ENCODE measurements at places on chromosomes 11 and 22. TPM values are rescaled to one million over a fixed set of nuclear protein-coding genes. Genes with fewer than 3 reads are reported as not detected.

NUMA1 gene
- 150 TPM for total RNA-seq

SCUBE1 gene
- total RNA-seq = not detected

FAM76B gene
- total RNA-seq = 40.5 TPM

GPHA2 gene
- not detected for total RNA-seq

RPLP2 gene
- total RNA-seq = 2,148 TPM

PHRF1 gene
- 58.6 TPM for total RNA-seq

TMPRSS13 gene
- total RNA-seq = 1.5 TPM

CHADL gene
- total RNA-seq = 0.36 TPM

CRYBA4 gene
- not detected for total RNA-seq

CD3G gene
- total RNA-seq = 145 TPM

TEF gene
- total RNA-seq = 1.6 TPM

OR51B4 gene
- total RNA-seq = not detected

DNA sequence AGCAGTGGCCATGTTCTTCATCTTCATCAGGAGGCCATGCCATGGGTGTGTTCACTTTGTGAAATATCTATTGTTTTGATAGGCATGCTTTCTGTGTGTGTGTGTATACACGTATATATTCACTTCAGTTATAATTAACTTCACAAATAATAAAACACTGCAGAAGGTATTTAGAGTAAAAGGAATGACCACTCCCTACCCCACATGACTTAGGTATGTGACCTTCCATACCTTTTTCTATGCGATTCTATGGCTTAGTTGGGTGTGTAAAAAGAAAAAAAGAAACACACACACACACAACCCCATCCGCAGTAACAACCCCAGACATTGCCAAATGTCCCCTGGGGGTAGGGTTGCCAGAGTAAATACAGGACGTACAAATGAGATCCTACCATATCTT is 72.0 kb downstream of the CYTH4 start:
- DNase-seq = no peak

- no peak for DNase-seq
Observed at GRCh38 chr11:130578738-130579368, 130.4 kb downstream of the ADAMTS15 start.

DNA sequence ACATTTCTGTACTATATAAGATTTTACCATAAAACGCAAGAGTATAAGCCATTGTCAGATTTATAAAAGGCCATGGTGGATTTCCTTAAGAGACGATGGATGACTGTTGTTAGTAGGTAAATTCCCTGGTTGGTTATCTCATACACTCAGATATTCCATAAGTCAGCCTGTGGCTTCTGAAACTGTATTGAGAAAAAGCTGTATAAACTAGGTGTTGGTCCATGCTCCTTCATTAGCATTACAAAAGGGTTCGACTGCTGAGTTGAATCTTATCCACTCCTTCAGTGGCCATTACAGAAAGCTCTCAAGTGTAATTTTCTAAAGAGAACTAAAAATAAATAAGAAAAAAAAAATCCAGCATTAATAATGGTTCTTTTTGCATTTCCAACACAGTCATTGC is 5.3 kb downstream of the GRAP2 start:
- DNase-seq = no peak

DNA sequence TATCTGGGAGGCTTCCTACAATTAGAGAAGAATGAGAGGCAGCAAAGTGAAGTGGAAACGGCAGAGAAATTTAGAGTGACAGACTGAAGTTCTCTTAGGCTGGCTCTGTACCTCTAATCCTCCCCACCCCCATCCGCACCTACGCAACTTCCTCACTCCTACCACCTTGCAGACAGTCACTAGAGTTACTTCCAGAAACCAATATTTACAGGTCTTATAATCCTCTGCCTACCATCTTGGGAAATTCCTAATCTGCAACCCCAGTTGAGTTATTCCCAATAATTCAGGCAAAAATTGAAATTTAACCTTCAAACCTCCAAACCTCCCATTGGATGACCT is 71.7 kb downstream of the PAK1 start:
- no peak for DNase-seq

GRCh38 chr22:49807780-49808708 is 19.6 kb downstream of the BRD1 start:
- DNase-seq = peak; percentile 48

DNA sequence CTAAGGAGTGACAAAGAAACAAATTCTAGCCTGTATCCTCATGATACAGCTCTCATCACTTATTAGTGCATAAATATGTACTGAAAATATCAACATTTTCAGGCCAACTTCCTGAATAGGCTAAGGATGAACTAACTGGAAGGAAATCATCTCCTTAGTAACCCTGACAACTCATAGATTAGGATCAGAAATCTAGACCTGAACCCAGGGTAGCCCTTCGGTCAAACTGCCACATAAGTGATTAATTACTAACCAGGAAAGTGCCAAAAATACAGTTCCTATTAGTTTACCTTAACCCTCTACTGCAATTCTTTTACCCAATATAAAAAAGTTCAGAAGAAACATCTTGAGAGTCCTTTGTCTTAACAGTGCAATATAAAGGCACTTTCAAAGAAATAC is 40.0 kb downstream of the AMBRA1 start:
- no peak for DNase-seq

GRCh38 chr22:36768616-36769015 is 7.3 kb downstream of the IFT27 start:
- no peak for DNase-seq

DNA sequence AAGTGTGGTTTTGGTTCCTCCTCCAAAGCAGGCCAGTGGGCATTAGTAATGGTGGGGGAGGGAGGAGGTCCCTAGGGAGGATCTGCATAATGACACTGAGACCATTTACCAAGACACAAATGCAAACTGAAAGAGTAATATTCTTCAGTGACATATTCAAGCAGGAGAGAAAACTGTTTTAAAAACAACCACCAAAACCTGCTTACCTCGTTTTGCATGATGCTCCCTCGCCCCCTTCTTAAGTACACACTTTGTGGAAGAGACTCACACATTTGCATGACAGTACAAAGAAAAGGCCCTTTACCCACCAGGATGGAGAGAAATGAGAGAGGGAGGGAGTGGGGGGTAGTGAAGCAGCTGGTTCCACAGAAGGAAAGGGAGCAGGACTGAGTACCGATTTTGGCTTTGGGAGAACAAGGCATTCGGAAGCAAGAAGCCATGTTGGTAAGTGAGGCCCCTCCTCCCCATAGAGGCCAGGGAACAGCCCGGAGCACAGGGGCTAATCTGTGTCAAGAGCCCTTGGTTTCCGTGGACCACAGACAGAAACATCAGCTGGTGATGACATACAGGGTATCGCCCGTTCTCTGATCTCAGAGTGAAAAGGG is 13.0 kb upstream of the OPCML start:
- DNase-seq = no peak

GRCh38 chr11:87820011-87820410 is 355.2 kb downstream of the RAB38 start:
- no peak for DNase-seq

GRCh38 chr11:119436711-119437110 is 13.7 kb upstream of the THY1 start:
- no peak for DNase-seq

- no peak for DNase-seq
Observed at GRCh38 chr11:71574418-71574817, 8.3 kb downstream of the KRTAP5-11 start.

- no peak for DNase-seq
Observed at GRCh38 chr11:67507242-67507863, 609 bp downstream of the CDK2AP2 start.

- no peak for DNase-seq
Observed at GRCh38 chr22:46084376-46084775, 66.0 kb upstream of the PPARA start.

- DNase-seq = peak; percentile 13
Observed at GRCh38 chr11:116499396-116500003, 273.3 kb downstream of the BUD13 start.

- no peak for DNase-seq
Observed at GRCh38 chr22:20637750-20638506, 130.5 kb downstream of the MED15 start.

DNA sequence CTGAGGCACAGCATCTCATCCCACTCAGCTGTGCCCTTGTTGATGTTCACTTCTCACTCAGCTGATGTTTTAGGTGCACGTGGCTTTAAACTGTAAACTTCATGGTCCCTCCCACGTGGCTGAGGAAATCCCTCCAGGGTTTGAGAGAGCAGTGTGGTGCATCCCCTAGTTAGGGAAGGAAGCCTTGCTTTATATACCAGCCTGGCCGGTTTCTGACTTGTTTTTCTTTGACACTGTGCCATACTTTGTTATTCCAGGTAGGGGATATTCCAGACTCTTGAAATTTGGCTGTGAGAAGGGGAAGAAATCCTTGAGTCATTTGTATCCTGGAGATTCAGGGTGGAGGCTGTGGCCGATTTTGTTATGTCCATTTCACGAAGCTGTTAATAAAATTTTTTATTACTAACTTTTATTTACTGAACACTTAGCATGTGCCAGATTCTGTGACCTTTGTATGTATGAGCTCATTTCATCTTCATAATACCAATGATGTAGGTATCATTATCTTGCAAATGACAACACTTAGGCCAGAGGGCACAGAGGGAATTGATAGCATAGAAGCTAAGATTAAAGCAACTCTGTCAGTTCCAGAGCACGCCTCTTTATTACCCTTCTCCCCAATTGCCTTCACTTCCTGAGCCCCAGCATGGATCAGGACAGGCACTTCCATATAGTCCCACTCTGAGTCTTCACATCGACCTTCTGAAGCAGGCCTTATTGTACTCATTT is 116.6 kb downstream of the NAV2 start:
- no peak for DNase-seq

- no peak for DNase-seq
Observed at GRCh38 chr11:20026629-20027555, 133.4 kb downstream of the DBX1 start.

- DNase-seq = no peak
Observed at GRCh38 chr11:73612601-73613140, 14.8 kb upstream of the FAM168A start.

DNA sequence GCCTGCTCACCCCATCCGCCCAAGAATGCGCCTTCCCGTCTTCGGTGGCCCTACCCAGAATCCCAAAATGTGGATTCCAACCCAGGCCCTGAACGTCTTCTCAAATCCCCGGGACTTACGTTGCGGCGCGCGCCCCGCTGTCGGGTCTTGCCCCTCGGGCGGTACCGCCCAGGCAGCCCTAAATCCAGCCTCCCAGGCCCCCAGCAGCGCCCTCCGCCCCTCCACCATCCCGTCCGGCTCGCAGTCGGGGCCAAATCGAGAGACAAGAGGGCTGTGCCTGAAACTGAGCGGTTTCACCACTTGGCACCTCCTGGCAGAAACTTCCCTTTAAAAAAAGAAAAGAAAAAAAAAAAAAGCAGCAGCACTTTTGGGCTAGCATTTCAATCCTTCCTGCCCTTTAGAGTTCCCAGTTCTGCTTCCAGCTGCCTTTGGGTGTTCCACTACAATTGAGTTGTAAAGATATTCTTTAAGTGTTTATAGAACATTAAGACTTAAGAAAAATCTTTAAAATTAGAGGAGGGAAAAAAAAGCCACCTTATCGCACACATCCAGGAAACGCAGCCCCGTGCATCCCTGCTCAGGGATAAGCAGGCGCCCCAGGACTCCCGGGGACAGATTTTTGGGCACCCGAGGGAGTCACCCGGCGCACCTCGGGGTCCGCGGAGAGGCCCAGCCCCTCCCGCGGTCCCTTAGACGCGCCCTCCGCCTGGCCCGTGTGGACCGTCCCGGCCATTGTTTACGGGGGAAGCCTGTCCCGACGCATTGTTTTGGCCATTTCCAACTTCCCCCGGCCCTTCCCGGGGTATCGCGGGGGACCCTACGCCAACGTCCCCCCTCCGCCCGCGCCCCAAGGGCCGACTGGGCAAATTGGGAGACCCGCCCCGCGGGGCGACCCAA is 57.6 kb downstream of the KCNJ4 start:
- DNase-seq = no peak

- no peak for DNase-seq
Observed at GRCh38 chr11:44345781-44346180, 35.8 kb upstream of the ALX4 start.

DNA sequence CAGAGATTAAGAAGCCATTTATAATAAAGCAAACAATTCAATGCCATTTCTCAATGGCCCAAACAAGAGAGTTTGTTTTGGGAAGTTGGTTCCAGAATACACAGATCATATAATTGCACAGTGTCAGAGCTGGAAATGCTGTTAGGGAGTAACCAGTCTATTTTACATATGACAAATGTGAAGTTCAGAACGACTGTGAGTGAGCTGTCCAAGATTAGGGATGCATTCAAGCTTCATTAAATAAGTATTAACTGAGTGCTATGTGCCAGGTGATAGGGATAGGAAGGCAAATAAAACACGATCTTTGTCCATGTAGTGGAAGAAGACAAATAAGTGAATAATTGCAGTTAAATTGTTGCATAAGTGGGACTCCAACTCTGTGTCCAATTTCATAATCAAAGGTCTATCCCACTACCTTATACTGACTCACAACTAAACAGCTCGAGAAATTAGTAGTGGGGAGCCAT is 33.1 kb upstream of the PICALM start:
- no peak for DNase-seq

- no peak for DNase-seq
Observed at GRCh38 chr11:4541071-4541470, 3.9 kb upstream of the OR52M1 start.

GRCh38 chr22:21642584-21643448 is 714 bp downstream of the SDF2L1 start:
- DNase-seq = peak; percentile 49

DNA sequence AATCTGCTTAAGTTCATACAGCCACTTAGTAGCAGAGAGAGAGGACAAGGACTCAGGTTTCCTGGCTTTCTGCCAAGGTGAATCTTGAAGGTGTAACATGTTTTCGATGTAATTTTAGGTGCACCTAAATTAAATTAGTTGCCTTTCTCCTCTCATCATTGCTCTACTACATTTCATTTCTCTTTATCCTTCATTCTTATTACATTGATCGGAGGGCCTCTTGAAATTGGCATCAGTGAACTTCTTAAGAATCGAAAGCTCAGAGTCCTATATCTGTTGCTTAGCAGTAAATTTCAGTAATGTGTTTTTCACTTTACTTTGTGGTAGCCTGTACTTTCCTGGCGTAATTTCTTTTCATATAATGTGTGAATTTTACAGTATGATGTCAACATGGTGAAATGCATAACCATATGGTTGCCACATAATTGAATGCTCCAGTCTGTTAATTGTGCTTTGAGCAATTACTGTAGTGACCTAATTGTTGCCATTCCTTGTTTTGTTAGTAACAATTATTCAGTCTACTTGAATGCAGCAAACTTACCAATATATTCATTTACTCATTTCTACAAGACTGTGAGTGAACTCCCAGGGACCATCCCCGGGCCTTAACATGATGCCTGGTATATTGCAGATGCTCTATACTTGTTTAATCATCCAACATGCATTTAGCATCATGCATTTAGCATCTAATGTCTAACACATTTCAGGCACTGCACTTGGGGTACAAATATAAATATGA is 138.1 kb downstream of the MAML2 start:
- no peak for DNase-seq
